ENCODE measurements at places on chromosomes 13 and 19.

GRCh38 chr19:46022061-46022430, 807 bp downstream of the PGLYRP1 start:
- no peak for DNase-seq

DNA sequence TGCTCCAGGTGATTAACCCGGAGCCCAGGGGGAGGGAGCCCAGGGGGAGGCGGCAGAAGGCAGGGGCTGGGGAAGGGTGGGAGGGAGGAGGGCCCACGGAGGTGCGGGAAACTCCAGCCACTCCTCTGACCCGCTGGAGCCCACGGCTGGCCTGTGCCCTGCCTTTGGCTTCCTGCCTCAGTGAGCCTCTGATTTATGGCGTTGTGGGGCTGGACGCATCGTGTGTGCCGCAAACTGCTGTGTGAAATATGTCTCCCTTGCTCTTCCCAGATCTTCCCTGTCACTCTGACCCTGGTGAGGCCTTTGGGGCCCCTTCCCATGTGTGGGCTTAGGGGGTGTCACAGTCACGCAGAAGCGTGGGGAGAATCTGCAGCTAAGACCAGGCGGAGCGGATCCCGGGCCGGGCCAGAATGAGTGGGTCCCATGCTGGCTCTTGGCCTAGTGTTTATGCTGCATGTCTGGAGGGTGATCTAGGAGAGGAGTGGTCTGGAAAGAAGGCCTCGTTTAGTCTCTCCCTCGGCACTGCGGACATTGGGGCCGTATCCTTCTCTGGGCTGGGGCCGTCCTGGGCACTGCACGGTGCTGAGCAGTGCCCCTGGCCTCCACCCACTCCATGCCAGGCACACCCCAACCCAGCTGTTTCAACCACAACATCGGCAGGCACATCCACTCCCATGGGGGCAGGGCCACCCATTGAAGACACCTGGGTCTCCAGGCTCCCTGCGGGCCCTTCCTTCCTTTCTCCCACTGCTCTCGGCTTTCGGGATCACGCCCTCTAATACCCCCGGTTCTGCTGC, 123.0 kb downstream of the KDM4B start:
- no peak for DNase-seq

GRCh38 chr13:72317346-72318109, 409.9 kb downstream of the MZT1 start:
- no peak for DNase-seq

GRCh38 chr13:29520671-29521070, 74.8 kb downstream of the SLC7A1 start:
- DNase-seq = no peak

DNA sequence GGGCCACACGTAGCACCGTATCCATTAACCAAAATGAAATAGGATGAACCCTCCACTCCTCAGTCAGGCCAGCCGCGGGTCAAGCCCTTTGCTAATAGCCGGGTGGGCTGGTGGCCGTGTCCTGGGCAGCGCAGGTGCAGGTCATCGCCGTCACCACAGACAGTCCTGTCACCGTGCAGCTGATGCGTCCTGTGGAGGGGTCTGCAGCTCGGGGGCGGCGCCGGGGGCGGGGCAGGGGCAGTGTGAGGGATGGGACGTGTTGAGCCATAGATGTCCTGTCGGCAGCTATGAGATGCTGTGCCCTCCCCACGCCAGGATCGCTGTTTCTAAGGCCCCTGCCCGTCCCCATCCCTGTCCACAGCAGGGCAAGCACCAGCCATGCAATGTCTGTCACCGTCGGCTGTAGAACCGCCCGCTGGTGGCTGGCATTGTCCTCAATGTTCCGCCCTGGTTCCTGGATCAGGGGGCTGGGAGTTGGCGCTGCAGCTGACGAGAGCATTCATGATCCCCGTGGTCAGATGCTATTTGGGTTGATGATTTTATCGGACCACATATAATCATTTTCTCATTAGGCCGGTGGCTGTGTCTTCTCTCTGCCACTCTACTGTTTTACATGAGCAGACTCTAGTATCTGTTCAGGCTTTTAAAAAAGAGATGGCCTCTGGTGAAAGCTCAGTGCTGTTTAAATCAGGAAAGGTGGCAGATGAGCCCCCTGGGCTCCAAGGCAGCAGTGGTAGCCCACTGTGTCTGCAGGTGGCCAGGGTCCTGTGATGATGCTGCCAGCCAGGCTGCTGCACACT, 126.1 kb downstream of the KDM4B start:
- DNase-seq = no peak

DNA sequence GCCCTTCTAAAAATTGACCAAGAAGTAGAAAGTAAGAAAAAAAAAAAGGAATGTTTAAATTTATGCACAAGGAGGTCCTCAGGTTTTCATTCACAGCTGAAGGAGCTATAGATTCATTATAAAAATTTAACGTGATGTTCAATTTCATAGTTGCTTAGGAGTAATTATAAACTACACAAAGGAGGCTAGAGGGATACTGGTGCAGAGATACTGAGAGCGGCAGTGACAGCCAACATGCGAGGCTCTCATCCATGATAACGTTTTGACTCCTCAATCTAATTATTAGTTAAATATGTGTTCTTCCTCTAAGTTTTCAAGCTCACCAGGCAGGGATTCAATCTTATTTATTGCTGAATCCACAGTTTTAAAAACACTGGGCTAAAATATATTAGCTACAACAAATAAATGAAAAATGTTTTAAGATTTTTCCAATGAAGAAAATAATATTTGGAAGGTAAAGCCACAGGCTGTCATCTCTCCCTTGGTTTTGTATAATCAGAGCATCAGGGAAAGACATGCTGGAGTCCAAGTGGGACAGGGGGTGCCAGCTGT, 49.8 kb upstream of the TRPC4 start:
- no peak for DNase-seq

GRCh38 chr19:15253513-15253912, 21.3 kb upstream of the EPHX3 start:
- DNase-seq = no peak

DNA sequence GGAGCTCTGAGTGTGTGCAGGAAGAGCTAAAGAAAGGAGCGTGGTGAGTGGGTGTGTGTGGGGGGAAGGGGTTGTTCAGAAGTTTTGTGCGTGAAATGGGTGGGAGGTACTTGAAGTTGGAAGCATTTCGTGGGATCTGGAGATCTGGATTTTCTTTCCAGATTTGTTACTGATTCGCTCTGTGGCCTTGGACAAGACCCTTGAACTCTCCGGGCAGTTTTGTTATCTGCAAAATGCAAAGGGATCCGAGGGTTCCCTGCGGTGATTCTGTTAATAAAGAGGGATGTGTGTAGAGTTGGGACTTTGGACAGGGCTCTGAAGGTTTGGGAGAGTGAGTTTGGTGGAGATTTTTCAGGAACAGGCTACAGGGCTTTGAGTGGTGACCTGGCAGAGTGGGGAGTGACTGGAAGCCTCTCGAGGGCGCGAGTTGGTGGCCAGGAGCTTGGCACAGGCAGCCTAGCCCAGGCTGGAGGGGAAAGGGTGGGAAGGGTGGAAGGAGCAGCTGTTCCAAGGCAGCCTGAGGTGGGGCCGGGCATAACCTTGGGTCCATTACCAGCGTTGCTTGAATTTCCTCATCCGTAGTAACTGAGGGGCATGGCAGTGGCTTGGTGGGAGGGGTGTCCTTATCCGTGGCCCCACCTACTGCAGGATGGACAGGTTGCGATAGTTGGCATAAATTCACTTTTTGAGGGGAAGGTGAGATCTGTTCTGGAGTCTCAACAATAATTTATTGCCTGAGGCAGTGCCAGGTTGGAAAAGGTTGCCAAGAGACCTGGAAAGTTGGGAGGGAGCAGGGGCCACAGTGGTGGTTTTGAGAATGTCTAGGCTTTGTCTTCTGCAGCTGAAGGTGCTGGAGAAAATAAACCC, 2.1 kb downstream of the ACTN4 start:
- DNase-seq = no peak

DNA sequence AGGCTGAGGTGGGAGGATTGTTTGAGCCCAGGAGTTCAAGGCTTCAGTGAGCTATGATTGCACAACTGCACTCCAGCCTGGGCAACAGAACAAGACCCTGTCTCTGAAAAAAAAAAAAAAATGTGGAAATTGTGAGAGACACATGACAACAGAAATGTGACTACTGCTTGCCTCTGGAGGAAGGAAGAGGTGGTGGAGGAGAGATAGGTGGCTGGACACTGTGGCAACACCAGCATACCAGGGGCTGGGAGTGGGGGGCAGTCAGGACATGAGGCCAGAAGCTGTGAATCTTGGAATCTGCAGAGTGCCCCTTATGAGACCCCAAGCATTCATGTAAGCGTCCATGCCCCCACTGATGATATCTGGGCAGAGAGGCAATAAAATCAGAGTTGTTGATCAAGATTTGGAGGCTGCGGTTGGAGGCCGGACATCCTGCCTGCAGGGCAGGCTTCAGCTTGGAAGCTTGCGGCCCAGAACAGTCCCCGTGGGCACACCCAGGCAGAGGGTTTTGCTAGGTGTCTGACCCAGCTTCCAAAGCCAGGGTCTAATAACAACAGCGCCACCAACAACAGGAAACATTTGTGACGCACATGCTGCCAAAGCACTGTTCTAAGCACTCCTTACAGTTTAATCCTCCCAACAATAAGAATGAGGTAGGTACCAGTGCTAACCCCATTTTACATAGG, 16.9 kb downstream of the FAM187B start:
- no peak for DNase-seq

Data from DND-41 (cell line).